ENCODE measurements at places on chromosomes 6 and 20.

DNA sequence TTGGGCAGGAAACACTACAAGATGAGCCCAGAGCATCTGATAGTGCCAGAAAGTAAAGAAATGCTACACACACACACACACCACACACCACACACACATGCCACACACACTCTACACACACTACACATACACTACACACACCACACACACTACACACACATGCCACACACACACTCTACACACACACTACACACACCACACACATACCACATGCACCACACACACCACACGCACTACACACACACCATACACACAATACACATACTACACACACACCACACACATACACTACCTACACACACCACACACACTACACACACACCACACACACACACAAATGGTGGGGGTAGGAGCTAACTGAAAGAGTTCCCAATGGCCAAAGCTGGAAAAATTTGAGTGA lies 3.6 kb upstream of the TMEM74B start:
- no peak for DNase-seq
- peaks cover 23% of the 10 kb centered on the region for H3K27me3 ChIP-seq
- no peak overlapping the region for H3K27ac ChIP-seq

DNA sequence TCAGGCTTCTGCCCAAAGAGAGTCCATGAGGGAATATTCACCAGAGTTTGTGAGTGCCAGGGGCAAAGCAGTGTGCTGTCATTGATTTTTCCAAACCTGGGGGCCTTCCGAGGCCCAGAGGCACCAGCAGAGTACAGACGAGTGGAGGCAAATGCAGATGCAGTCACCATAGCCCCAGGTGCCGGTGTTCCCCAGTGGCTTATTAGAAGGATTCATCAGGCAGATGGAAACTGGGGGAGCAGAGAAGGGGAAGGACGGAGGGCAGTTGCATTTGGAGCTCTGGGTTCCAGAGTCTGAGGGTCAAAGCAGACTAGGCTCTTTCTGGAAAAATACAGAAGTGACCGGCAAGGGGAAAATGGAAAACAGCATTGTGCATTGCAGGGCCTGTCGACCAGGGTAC lies 184.2 kb downstream of the ANKRD60 start:
- no peak for DNase-seq
- H3K27me3 ChIP-seq: peaks cover 10% of the 10 kb centered on the region
- no peak overlapping the region for H3K4me3 ChIP-seq
- H3K36me3 ChIP-seq: no peaks in the 10 kb centered on the region
- no peaks in the 10 kb centered on the region for H3K4me1 ChIP-seq

DNA sequence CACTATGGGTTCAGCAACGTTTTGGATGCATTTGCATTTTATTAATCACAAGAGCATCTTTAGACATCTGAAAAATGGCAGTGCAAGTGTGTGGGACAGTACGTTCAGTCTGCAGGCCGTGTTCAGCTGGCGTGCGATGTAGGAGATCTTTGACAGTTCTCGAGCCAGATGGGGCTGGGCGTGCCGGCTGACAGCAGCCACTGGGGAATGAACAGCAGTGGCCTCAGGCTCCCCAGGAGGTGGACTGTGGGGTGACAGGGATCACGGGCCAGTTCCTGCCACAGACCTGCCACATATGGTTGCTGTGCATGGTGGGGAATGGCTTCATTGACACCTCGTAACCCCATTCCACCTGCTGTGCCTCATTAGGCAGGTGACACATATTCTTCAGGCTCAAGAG lies 16.4 kb upstream of the MLN start:
- no peak for DNase-seq
- H3K36me3 ChIP-seq: no peaks in the 10 kb centered on the region
- H3K27ac ChIP-seq: no peak overlapping the region
- no peak overlapping the region for H3K4me3 ChIP-seq
- peaks cover 3% of the 10 kb centered on the region for H3K27me3 ChIP-seq

- no peak overlapping the region for H3K4me3 ChIP-seq
- peaks cover 22% of the 10 kb centered on the region for H3K27me3 ChIP-seq
- no peak overlapping the region for H3K27ac ChIP-seq
- DNase-seq: no peak
- peaks cover 15% of the 10 kb centered on the region for H3K4me1 ChIP-seq
Observed at GRCh38 chr20:45612314-45612713, 17.2 kb upstream of the WFDC10A start.

DNA sequence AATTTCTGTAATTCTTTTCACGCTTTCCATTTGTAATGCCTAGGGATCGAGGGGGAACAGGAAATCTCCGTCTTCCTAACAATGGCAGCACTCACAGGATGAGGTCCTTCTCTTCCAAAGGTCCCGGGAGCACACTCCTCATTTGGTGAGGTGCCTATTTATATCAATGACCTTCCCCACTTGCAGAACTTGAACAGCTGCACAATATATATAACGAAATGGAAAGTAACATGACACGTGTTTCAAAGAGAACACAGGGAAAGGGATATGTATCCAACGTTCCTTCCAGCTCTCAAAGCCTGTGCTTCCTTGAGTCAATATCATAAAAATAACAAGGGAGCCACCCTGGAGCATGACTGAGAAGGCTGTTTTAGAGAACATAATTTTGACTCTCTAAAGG lies 78.6 kb upstream of the RBM24 start:
- H3K4me3 ChIP-seq: no peak overlapping the region
- peaks cover 7% of the 10 kb centered on the region for H3K27me3 ChIP-seq
- DNase-seq: no peak
- H3K36me3 ChIP-seq: no peaks in the 10 kb centered on the region

All from activated naive CD8-positive, alpha-beta T cell treated with anti-CD3 and anti-CD28 coated beads for 36 hours (primary cell).